Activated T-cell treated with anti-CD3 and anti-CD28 coated beads for 48 hours (primary cell): ENCODE measurements at places on chromosomes 6 and 20.

DNA sequence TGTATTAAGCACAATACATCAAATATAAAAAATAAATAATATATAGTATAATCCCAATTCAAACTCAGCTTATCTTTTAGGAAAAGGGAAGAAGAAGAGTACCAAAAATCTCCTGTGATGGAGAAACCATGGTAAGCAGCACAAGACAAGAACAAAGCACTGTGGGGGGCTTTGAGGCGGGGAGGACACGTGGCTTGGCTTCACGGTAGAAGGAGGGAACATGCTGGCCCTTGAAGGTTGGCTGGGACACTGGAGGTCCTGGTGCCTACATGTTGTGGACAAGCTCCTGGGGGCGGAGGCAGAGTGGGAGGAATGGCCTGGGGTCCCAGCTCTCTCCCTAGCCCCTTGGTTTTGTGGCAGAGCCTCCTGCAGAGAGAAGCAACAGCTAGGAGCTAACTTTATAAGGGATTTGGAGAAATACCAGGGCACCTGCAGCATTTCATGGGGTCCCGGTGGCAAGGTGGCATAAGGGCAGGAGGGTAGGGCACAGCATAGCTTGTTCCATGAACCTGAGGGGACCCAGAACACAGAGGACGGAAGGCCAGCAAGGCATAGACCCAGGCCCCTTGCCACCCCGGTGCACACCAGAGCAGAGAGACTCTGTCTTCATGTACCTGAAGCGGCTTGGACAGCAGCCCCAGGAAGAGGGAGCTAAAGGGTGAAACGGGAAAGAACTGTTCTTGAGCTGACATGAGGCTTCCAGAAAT is 72.0 kb downstream of the LY86 start:
- no peak for DNase-seq

DNA sequence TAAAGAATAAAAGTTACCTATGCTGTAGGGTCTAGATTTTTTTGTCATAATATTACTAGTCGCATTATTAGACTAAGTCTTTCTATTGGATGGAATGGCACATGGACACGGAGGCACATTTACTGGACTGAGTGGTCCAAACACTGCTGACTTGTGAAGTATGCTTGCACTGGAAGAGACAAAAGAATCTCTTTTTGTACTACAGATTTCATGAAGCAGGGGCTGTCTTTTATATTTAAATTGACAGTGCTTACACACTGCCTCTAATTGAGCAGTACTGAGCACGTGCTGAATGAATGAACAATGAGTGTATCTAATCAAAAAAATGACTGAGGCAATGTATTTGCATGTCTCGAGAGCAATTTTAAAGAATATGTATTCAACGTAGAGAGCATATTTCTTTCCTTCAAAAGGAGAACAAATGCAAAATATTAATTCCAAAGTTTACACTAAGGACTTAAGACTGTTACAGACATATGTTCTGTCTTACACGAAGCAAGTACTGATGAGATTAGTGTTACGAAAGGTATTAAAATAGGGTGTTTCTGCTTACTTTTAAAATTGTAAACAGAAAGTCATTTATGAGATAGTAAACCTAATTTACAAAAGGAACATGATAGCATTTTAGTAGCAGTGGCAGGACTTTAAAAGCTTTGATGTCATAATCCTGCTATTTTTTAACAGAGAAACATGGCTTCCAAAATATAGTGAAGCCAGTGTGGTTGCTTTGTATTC is 8.3 kb downstream of the ELOVL2 start:
- no peak for DNase-seq

- no peak for DNase-seq
These were observed 911 bp downstream of the ENPP3 start for GRCh38 chr6:131638013-131638412.

GRCh38 chr6:139881728-139882211 is 507.3 kb upstream of the CITED2 start:
- no peak for DNase-seq

DNA sequence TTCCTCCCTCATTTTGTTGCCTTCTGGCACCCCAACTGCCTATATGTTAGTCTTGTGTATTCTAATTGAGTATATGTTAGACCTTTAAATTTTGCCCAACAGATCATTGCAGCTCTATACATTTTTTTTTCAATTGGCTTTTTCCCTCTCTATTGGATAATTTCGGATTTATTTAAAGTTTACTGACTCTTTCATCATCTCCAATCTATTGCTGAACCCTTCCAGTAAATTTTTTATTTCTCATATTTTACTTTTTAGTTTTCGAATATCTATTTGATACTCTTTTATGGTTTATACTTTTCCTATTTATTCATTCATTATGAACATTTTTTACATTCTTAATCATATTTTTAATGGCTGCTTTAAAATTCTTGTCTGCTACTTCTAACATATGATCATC is 7.1 kb upstream of the SLC18B1 start:
- no peak for DNase-seq

DNA sequence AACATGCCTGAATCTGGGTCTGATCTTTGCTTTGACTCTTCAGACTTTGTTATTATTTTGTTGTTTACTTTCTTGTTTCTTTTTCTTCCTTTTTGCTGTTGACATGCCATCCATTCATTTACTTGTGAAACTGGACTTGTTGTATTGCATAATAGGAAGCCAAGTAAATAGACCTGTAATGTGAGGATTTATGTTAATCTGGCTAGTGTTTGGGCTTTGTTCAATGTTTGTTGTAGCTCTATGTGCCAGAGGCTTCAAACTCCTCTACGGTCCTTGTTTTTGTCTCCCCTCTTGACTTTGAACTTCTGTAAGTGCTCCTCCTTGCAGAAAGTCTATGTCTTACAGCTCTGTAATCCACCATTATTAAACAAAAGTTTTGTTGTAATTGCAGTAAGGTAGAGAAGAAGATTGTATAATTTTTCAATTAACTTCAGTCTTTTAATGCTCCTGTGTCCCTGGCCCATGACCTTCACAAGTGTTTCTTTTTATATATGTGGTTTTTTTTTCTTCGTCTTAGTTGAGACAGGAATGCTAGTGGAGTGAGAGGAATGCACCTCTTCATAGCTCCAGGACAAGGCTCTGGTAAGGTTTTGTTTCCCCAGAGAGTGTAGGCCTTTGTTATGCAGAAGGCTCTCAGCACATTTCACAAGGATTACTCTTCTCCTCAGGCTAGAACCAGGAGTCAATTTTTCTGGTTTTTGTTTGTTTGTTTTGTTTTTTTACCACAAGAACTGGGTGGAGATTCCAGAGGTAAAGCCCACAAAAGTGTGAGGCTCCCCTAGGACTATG is 1061.8 kb upstream of the CITED2 start:
- DNase-seq, result no peak

- DNase-seq, result no peak
These were observed 121.3 kb downstream of the TRMT11 start for GRCh38 chr6:126107475-126108166.

- DNase-seq, result no peak
These were observed 786.2 kb upstream of the GJE1 start for GRCh38 chr6:141346535-141346934.

DNA sequence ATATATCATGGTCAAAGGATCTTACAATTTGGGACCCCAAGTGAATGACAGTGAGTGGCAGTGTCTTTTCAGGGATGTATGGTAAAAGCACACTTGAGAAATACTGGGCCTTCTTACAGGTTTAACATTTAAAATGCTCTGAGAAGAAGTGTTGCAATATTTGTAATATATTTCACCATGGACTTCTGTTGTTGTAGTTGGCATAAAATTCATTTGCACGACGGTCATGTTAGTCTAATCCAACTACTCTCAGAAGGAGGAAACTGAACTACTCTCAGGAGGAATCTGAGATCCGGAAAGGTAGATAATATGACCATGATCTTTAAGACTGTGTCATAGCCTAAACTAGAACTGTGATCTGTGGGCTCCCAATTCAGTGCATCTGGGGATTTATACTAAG is 700.1 kb downstream of the HDGFL1 start:
- no peak for DNase-seq

DNA sequence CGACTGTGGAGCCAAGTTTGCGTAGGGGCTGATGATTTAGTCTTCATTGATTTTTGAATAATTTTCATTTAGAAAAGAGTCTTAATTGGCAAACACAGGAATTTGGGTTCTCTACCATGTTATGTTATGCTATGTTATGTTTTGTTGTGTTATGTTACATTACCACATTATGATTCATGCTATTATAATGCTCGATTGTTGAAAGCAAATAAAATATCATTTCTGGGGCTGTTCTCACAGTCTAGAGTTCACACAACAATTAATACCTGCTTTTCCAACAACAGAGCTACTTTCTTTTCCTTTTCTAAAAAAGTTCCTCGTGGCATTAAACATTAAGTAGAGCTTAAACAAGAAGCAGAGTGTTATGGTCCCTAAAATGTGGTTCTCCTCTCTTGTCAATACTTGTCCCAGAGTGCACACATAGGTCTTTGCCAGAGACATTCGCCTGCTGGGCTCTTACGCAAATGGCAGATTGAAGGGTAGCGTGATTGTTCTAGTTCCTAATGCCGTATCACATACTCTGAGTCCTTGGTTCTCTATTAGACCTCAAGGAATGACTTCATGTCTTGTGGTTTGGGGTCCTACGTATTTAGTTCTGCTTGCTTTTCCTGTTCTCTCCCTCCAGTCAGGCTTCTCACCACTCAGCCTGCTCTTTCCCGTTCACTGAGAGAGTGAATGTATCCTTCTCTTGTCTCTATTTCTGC is 370.3 kb downstream of the CD109 start:
- no peak for DNase-seq

DNA sequence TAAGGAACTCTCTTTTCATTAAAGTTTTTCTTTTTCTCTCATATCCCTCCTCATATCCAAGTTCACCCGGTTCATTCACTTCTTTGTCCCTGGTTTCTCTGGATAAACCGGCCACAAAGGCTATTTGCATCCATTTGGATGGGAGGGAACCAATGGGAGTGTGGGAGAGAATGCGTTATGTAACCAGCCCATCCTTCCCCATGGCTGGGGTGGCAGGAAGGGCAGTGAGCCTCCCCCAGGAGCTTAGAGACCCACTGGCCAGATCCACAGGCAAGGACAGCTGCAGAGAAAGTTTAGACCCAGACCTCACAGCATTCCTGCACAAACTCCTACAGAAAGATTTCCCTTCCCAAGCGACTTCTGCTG is 10.7 kb downstream of the CASS4 start:
- DNase-seq, result no peak

DNA sequence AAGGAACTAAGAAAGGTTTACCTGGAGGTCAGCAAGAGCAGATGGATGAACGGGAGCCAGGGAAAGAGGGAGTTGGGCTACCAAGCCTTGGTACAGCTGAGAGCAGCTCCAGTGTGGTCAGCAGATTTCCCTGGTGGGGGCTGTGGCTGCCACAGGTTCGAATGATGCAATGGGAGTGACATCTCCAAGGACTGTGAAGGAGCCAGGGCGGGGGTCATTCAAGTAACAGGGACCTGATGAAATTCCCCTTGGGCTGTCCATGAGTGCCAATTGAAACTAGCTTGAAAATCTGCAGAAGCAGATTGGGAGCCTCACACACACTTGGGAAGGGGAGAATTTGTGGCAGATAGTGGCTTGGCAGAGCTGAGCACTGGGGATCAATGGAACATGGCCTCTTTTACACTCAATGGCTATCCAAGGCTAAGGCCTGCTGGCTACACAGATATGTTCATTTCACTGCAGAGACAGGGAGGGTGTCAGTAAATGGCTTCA is 247.0 kb upstream of the ECI2 start:
- no peak for DNase-seq

GRCh38 chr20:6122111-6122872 is 538 bp downstream of the FERMT1 start:
- no peak for DNase-seq

GRCh38 chr6:38632490-38632889 is 7.2 kb downstream of the BTBD9 start:
- DNase-seq, result no peak
